ENCODE measurements at places on chromosomes 3 and 15.
A peak's percentile ranks its signal among the peaks of the same experiment; 100 is the strongest.

GRCh38 chr3:70249509-70250160 is 62.8 kb downstream of the MDFIC2 start:
- peak; percentile 50 for DNase-seq

GRCh38 chr3:40574050-40574449 is 49.3 kb downstream of the ZNF621 start:
- no peak for DNase-seq

GRCh38 chr3:48130321-48130904 is 57.8 kb downstream of the CDC25A start:
- peak; percentile 83 for DNase-seq

DNA sequence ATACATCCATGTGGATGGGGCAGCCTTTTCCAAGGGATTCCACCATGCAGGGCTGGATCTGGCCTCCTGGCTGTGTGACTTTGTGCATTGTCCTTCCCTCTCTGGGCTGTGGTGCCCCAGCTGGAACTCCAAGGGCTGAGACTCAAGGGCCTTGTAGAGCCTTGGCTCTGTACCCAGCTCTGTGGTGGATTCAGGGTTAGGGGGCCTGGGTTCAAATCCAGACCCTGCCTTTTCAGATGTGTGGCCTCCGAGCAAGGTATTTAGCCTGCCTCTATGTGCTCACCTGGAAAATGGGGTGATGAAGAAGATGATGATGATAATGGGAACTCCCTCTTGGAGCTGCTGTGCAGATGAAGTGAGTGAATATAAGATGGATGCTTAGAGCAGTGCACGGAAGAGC is 161.9 kb downstream of the WNT7A start:
- no peak for DNase-seq

GRCh38 chr3:159635047-159635641 is 353.5 kb upstream of the IL12A start:
- peak; percentile 29 for DNase-seq

DNA sequence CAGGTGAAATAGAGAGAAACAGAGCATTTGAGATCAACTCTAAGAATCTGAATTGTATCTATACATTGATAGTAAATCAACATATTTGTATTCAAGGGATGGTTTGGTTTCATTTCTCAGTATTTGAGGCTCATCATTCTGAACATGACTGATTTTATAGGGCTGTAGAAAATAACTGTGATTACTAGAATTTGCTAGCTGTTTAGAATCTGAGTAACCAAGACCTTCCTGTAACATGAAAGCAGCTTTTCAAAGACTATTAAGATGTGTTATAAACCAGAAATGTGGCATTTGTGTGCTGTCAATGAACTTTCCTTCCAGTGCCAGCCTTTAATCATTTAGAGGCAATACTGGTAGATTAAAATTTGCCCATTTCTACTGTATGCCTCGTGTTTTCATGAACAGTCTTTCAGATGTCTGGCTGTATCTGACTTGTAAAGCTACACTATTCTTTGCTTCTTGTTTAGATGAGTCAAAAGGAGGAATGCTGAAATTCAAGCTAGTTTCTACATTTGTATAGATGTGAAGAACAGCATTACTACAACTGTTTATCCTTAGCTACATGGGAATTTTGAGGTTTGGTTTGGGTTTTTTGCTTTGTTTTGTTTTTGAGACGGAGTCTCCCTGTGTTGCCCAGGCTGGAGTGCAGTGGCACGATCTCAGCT is 137.3 kb upstream of the BHLHE40 start:
- DNase-seq: no peak

DNA sequence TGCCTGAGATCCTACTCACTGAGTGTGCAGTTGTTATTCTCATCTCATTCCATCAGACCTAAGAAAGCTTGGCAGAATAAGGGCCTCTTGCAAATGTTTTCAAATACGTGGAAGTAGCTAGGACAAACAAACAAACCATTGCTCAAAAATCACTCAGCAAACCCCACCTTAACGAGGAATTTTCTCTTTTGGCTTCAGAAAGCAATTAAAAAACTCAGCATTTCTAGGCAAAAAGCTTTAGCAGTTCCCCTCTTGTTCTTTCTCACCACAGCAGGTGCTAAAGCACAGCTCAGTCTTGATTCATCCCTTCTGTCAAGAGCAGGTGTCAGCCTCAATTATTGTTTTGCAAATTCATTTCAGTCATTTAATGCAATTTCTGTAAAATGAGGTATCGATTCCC is 58.6 kb upstream of the NUDT16 start:
- DNase-seq: no peak

- no peak for DNase-seq
Measured at GRCh38 chr15:100002086-100002620, 268.9 kb upstream of the LYSMD4 start.

- DNase-seq: no peak
Measured at GRCh38 chr3:184597829-184598573, 36.4 kb downstream of the EPHB3 start.

DNA sequence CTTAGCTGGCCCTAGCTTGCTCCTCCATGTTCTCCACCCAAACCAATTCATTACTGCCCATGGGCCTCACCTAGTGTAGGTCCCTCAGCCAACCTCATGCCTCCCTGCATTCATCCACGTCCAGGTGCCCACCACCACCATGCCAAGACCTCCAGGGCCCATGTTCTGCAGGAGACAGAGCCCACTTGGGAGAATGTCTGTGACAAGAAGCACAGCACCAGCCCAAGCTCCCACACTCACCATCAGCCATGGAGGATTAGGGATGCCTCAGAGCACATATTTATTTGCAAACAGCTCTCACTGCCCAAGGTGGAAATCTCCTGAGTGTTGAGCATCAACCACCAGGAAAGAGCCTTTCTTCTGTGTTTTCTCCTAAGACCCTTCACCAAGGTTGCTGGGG is 43.4 kb upstream of the ACAN start:
- DNase-seq: no peak

DNA sequence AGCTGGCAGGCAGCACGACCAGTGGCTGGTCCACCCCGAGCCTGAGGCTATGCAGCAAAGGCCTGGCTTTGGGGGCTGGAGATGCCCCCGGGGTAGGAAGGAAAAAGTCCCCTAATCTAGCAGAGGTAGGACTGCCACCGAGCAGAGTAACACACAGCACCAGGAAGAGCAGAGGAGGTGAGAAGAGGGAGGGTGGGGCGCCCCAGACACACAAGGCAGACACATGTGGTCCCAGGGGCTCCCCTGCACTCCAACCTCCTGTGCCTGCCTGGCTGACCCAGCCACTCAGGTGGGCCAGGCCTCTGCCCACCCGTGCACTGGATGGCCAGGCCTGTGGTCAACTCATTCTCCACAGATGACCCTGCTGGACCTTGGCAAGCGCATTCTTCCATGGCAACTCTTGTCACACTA is 112.4 kb downstream of the ADCY5 start:
- no peak for DNase-seq

DNA sequence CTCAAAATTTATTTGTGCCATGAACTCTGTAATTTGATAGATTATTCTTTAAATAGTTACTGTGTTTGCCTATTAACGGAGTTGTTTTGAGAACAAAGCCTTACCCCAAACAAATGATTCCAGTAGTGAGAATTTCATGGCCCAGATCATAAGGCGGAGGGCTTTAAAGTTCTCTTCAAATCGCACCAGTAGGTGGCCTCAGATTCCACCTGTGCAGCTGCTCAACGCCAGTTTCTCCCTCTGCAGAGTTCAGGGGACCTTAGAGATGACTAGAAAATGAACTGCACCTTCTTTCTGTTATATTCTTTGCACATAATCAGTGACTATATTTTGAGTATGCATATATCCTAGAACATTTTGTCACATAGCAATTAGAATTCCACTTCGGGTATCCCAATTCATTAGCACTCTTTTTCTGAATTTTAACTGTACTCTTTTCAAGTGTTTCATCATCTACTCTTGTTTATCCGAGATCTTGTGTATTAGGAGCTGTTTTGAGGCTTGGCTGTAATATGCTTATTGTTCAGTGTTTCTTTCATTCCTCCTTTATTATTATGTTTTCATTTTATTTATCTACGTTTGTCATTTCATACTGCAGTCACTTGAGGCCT is 232.6 kb upstream of the CHRM5 start:
- DNase-seq: peak; percentile 24

- DNase-seq: peak; percentile 25
Measured at GRCh38 chr3:142353571-142353970, 94.3 kb downstream of the XRN1 start.

DNA sequence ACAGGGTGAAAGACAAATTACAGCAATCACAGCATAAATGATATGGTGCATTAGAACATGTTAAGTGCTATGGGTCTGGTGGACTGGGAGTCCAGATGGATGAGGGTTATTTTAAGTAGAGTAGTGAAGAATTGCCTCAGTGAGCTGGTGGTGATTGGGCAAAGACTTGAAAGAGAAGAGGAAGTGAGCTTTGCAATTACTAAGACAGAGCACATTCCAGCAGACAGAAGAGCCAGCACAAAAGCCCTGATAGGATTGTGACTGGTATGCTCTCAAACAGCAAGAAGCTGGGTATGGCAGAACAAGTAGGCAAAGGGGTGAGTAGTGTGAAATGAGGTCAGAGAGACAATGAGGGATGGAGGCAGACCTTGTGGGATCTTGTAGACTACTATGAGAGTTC is 2.1 kb upstream of the ACKR4 start:
- DNase-seq: peak; percentile 60

- DNase-seq: no peak
Measured at GRCh38 chr3:179182902-179183301, 34.7 kb downstream of the PIK3CA start.

DNA sequence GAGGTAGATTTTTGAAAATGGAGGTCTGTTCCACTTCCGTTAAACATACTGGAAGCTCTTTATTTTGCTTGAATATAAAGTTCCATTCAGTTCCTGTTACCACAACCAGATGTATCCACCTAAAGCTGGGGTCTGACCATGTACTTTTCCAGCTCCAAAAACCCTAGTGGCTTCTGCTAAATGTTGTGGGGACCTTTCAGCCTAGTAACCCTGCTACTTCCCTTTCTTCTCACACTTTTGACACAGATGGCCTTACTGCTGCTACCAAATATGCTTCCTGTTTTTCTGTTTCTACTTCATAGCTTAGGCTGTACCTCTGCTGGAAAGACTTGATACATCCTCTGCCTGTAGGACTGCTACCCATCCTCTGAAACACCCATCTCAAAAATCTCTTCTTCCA is 87.8 kb downstream of the COL6A6 start:
- no peak for DNase-seq

DNA sequence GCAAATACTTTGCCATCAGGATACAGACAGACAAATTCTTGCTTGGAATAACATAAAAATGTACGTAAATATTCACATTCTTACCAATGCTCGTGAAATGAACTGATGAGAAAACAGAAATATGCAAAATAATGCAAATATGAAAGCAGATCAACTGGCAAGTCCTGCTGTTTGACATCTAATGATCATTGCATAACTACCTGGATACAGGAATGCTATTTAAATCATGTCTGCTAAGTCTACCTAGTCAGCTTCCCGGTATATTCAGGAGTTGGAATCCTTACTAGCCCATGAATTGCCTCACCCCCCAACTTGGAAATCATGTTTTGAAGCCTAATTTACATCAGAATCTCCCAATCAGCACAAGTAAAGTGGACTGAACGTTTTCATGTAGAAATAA is 230.6 kb downstream of the CHL1 start:
- no peak for DNase-seq

GRCh38 chr15:87154761-87155160 is 1075.1 kb downstream of the AGBL1 start:
- DNase-seq: peak; percentile 95

GRCh38 chr3:110327870-110328269 is 743.7 kb upstream of the NECTIN3 start:
- DNase-seq: peak; percentile 39

DNA sequence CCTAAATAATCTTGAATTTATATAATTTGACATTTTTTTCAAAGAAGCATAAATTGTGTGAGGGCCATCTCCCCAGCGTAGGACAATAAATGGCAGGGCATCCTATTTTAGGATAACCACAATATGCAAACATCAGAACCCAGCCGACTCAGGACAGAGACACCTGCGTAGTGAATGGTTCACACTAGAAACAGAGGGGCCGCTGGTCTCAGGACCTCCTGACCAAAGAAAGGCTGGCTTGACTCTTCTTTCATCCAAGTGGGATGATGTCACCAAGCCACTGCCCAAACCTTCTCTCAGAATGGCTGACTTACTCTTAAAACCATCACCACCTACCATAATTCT is 162.1 kb downstream of the FOXP1 start:
- DNase-seq: no peak

GRCh38 chr3:106578911-106579310 is 710.1 kb upstream of the CBLB start:
- DNase-seq: peak; percentile 14

GRCh38 chr3:100503448-100503847 is 11.0 kb downstream of the TMEM45A start:
- DNase-seq: no peak

DNA sequence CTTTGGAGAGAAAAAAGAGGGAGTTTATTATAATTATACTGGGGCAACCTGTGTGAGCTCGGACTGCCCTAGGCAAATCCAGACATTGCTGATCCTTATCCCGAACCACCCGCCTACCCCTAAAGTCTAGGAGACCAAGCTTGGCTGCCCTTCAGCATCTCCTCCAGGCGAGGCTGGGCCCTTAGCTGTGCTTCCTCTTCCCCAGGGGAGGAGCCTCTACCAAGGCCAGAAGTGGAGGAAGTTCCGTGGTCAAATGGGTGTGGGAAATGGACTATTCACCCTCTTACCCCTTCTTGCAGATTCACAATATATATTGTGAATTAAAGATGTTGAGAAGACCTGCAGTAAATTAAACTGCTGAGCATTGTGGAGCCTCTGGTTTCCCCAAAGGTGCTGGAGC is 158.3 kb upstream of the HES1 start:
- no peak for DNase-seq

- no peak for DNase-seq
Measured at GRCh38 chr15:75042730-75043508, 19.5 kb downstream of the PPCDC start.

DNA sequence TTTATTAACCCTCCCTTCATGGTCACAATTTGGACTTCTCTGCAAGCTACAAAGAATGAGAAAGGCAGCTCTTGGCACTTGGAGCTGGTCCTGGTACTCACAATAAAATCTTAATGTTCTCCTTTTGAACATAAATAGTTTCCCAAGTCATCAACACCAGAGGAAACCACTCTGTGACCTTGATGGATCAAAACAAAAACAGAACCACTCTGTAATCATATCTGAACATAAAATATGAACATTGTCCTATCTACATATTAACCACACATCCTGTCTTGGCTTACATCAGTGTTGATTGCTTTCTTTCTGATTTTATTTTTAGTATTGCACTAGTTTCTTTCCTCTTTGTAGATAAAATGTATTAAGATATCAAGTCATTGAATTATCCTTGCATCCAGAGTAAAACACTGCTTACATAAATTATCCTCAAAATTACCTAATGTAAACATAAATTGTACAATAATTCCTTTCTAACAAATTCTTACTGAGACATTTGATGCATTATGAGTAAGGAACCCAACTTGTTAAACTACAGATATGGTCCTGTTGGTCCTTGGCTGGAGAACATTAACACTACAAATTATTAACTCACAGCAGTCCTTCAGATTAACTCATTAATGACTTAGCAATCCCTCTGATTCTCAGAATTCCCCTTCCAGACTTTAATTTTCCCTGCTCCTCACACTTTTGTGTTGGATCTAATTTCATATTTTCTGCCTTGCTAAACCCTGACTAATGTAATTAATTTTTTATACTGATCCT is 860.5 kb downstream of the DIPK2A start:
- no peak for DNase-seq

- DNase-seq: peak; percentile 80
Measured at GRCh38 chr3:61848885-61849284, 287.5 kb downstream of the PTPRG start.
